ENCODE measurements at places on chromosomes 3 and 15.

DNA sequence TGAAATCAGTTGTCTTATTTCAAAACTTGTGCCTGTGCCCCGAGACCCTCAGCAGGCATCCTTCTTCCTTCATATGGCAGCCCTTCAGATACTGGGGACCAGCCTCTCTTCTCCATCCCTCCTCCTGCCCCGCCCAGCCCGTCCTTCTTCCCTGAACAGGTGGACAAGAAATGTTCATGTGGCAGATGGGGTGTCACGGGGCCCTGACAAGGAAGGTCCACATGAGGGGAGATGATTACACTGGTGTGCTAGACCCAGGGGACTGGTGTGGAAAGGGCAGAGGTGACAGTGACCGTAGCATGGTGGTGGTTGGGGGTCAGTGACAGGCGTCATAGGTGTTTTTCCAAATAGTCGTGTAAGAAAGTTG is 150.9 kb downstream of the CHDH start:
- DNase-seq, result no peak

GRCh38 chr3:46089237-46090011 is 62.1 kb upstream of the XCR1 start:
- DNase-seq, result peak; percentile 38

GRCh38 chr3:113055201-113055600 is 64.4 kb downstream of the GTPBP8 start:
- DNase-seq, result no peak

DNA sequence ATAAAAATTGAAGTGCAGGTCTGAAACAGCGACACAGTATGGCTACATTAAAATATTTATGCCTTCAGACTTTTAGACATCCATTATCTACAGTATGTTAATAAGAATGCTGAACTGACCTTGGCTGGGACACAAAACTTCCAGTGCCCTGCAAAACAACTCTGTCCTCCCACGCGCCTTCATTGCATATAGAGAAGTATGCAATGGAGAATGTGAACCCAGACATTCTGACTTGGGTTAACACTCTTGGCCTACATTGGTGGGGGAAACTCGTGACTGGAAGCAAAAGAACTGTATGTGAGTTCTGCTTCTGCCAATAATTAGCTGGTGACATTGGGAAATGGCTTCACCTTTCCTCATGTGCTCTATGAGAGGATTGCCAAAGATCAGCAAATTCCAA is 110.5 kb upstream of the SLC24A5 start:
- DNase-seq, result no peak

DNA sequence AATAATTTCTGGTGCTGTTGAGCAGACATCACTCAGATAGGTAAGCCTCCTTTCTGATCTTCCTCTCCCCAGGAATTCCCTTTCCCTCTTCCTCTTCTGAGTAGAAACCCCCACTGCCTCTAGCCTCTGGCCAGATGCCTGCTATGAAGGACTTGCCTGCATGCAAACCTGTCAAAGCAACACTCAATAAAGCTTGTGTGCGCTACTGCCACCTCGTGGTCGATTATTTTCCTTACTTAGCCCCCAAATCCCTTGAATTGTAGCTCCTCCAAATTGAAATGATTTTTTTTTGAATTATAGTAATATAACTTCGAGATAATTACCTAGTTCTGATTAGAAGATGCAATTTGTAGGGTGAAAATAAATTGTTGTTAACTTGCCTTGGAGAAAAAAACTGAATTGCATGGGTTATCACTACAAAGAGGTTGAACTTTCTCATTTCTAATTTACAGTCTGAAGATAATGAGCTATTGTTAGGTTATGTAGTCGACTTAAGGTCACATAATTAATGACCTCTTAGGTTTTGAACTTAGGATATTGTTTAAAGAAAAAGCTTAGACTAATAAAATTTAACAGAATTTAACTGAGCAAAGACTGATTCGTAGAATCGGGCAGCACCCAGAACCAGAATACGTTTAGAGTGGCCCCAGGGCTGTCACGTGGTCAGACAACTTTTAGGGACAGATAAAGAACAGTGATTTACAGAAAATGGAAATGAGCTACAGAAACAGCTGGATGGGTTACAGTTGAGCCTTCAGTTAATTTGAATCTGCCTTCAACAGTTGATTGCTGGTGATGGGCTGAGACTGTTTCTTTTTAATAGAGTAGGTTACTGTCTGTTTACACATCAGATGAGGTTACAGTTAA is 269.3 kb downstream of the ARPP21 start:
- DNase-seq, result peak; percentile 17

DNA sequence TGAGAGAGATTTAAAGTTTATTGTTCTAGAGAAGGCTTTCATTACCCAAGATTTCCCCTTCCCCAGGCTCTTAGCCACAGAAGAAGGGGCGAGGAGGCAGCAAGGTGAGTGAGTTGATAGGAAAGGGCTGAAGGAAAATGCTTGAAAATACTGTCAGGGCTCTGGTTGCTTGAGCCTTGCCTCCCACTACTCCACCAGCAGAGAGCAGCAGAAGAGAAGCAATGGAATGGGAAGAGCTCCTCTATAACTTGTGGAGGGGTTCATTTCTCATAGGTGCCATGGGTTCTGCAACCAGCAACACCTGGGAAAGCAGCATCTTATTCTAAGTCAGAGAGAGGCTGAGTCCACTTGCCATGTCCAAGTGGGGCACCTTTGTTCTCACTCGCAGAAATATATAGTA is 184.0 kb upstream of the CNTN6 start:
- DNase-seq, result no peak

DNA sequence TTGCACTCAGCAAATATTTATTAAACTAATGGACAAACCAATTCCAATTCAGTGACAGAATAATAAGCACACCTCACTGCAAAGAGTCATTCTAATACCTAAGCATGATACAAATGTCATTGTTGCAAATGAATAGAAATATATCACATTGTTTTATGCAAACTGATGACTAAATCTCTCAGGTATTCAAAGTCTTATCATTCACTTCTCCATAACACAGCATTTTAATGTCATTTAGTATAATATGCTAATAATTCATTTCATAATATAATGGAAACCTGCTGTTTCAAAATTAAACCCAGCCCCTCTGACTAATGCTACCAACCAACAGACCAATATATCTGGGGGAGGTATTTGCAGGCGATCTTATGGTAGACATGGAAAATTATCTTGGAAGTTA is 71.8 kb downstream of the FGF7 start:
- DNase-seq, result no peak

GRCh38 chr3:32794487-32795308 is 23.1 kb upstream of the TRIM71 start:
- no peak for DNase-seq

DNA sequence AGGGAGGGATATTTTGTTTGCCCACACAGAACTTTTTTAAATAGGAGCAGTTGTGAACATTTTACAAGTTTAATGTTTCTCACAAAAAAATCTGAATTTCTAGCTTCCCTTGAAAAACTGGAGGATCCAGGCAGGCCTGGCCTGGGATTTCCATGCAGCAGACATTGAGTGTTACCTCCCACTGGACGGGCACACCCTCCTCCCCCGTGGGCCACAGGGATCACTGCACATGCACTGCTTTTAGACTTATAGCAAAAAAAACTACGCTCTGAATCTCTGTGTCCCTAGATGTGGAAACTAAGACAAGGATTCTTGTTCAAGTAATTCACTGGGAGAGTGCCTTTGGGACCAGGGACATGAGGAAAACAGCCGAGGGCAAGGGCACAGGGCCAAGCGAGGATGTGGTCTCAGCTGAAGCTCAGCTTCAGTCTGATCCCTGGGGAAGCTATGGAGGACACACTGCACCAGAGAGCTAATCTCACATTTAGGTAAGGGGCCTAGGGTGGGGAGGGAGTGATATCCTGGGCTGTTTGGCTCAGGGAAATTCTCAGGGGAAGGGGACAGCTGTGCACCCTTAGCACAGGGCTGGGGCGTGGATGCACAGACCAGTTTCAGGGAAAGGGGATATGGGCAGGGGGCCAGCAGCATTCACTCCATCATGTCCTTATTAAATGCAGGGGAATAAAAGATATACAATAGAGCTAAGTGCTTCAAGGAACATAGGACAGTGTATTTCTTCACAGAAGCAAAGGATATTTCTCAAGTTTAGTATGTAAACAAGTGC is 46.0 kb downstream of the FSIP1 start:
- no peak for DNase-seq

- DNase-seq, result no peak
Measured at GRCh38 chr3:39133822-39134221, 19.6 kb downstream of the CSRNP1 start.

- DNase-seq, result no peak
Measured at GRCh38 chr15:95266451-95267061, 1035.2 kb downstream of the MCTP2 start.

DNA sequence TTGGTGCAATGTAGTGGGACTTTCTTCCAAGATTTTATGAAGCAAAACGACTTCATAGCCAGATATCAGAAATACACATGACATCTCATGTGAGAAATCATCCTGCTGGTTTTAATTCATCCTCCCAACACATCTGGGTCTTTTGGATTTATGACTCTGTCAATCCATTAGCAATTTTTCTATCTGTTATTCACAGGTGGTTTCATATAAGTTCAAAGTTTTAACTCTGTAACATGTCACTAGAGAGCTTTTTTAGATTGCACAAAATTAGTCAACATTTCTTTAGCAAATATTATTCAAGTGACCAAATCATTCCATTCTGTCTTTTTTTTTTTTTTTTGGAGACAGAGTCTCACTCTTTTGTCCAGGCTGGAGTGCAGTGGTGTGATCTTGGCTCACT is 30.4 kb downstream of the SQOR start:
- no peak for DNase-seq

DNA sequence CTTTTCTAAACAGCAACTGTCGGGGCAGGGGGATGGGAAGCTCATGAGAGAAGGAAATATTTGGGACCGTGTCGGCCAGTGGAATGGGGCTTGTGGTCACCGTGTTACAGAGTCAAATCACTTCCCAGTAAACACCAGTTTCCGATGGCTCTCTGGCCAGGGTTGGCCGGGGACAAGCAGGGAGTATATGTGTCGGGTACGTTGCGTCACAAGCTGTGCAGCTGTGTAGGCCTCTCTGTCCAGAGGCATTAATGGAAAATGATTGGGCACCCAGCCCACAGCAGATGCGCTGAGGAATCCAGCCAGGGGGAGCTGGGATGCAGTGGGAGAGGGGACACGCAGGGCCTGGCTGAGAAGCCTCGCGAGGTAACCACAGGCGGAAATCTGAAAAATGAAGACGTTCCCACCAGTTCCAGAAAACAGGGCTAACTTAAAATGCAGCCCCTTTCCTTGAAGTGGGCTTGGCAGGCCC is 15.8 kb upstream of the ALDH1A3 start:
- DNase-seq, result no peak

GRCh38 chr3:36693670-36694069 is 70.7 kb downstream of the DCLK3 start:
- DNase-seq, result no peak

GRCh38 chr3:14503033-14503705 is 37.0 kb downstream of the GRIP2 start:
- DNase-seq, result no peak

DNA sequence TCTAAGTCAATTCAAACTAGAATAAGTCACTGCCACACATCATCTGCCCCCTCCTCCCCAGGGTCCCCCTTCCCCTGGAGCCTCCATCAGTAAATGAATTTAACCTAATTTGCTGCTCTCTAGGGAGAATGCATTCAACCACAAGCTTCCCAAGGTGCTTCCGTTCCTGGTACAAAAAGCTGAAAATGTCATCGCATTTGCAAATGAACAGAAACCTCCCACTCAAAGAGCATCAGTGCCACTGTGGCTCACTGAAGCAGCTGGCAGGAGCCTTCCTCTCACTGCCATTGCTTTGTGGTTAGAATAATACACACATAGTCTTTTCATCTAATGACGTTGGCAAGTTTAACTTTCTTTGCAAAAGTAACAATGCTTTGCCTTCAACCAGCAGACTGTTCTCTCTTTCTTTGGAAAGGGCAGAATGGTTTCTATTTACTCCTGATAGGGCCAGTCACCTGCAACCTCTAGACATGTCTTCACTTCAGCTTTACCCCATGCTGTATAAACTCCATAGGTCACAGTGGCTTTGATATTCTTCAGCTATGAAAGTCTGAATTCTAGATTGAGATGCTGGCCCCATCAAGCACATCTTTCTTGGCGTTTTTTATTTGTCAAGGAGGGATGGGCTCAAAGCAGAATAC is 238.1 kb downstream of the CPNE4 start:
- DNase-seq, result no peak

- DNase-seq, result peak; percentile 83
Measured at GRCh38 chr3:186930641-186931531, 560 bp downstream of the ST6GAL1 start.

- DNase-seq, result no peak
Measured at GRCh38 chr15:58019503-58020376, 45.8 kb downstream of the ALDH1A2 start.

DNA sequence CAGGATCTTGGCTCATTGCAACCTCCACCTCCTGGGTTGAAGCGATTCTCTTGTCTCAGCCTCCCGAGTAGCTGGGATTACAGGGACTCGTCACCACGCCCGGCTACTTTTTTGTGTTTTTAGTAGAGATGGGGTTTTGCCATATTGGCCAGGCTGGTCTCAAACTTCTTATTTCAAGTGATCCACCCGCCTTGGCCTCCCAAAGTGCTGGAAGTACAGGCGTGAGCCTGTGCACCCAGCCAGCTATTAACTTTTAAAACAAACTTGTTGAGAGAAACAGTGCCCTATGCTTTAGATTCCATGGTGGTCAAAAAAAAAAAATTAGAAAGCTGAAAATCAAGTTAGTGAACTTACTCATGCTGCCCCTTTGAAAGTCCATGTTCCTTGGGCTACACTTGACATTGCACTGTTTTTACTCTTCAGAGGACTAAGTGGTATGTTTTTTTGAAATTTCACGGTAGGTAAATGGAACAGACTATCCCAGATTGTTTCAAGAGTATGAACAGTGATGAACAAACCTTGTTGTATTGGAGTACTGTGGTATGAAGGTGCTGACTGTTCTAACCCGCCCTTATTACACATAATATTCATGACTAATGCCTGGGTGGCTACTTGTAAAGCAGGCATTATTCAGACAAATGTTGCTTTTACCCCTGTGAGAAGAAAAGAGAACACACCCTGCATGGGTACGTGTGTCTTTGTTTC is 206.9 kb downstream of the KLHL25 start:
- no peak for DNase-seq

DNA sequence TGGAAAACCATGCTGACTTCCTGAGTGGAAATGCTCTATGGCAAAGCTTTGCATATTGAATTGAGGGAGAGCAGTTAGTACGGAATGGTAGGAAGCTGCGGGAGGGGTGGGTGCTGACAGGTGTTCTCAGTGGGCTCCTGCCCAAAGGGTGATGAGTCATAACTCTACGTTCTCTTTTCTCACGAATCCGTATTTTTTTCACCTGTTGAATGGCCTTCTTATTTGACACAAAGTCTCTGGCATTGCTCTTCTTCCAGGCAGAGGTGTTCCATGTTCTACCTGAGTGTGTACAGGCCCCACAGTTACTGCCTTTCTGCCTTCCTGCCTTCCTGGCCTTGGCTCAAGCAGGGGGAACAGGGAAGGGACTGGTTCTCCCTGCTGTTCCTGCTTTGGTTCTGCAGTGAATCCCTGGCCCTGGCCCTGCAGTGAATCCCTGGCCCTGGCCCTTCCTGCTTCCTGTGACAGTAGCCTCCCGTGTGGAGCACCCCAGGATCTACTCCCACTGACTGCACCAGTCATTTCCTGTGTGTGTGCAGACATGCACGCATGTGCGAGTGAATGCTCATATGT is 31.9 kb downstream of the TRAK1 start:
- DNase-seq, result peak; percentile 38
